Mammary epithelial cell (primary cell): ENCODE measurements at places on chromosomes 5 and 9. TPM values are rescaled to one million over a fixed set of nuclear protein-coding genes. Genes with fewer than 3 reads are reported as not detected.

PCDHB3 gene
- total RNA-seq, result 1.0 TPM

ENTPD8 gene
- not detected in 2 replicates for total RNA-seq

ARHGEF39 gene
- total RNA-seq, result 1.4 and 5.7 TPM in 2 replicates

PCDHA1 gene
- total RNA-seq, result 0.21 and 0.26 TPM in 2 replicates

TMEM174 gene
- total RNA-seq, result not detected

GNA14 gene
- not detected in 2 replicates for total RNA-seq

SOX30 gene
- total RNA-seq, result not detected

SPATA31D4 gene
- total RNA-seq, result not detected

DOCK8 gene
- total RNA-seq, result 5.0 TPM

- no peak for DNase-seq
Observed at GRCh38 chr9:98173181-98173580, 19.3 kb downstream of the CORO2A start.

DNA sequence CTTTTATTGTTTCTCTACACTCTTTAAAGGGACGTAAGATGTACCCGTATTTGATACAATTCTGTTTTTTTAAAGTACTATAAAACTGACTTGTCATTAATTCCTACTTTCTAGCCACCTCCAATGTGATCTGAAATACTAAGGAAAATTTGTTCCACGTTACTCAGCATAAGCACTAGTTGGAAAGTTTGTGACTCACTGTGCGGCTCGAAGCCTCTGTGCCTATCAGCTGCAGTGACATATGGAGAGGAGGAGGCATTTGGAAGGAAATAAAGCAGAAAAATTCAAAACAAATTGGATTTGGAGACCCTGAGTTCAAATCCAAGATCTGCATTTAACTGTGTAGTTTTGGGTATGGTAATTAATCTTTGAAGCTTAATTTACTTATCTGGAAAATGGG, 339.3 kb downstream of the BRINP1 start:
- DNase-seq, result no peak

DNA sequence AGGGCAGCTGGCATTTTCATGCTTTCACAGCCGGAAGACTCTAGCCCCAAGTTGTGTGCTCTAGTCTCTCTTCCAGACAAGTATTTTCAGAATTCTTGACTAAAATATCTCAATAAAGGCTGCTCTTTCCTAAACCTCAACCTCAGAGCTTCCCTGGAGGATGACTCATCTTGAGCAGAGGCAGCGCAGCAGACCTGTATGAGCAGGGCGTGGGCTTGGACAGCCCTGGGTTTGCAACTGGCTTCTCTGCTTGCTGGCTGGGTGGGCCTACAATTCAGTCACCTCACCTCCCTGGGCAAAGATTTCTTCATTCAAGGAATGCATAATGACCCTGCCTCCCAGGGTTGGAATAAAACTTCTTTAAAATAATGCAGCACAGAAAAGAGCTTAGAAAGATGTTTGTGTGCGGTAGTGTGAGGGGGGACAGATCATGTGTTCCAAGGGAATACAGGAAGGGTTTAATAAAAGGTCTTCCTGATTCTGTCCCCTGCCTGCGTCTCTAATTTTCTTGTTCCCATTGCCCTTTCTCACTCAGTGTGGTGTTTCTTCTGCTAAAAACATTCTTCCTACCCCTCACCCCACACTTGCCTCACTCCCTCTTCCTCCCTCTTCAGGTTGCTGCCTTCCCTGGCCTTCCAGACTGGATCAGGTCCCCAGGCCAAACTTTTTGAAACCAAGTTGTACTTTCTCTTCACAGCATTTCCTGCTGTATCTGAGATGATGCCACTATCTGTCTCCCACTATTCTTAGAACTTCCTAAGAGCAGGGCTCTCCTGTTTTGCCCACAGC, 39.4 kb upstream of the MAP1B start:
- DNase-seq, result peak; percentile 84

DNA sequence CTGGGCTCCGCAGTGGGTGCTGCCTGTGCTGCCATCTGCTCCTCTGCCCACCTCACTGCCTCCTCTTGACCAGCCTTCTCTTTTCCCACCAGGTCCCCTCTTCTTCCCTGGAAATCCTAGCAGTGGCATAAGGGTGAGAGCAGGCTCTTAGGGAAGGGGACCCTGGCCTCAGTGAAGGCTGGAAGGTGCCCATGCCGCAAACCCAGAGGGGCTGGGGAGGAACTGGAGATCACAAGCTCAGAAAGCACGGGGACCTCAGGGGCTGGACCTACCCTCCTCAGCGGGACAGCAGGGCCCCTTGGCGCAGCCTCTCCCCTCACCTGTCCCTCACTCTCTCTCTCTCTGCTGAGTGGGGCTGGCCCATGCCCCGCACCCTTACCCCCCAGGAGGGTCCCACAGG, 144.4 kb upstream of the IRX2 start:
- no peak for DNase-seq

GRCh38 chr5:73631500-73631899, 5.5 kb downstream of the ARHGEF28 start:
- no peak for DNase-seq

DNA sequence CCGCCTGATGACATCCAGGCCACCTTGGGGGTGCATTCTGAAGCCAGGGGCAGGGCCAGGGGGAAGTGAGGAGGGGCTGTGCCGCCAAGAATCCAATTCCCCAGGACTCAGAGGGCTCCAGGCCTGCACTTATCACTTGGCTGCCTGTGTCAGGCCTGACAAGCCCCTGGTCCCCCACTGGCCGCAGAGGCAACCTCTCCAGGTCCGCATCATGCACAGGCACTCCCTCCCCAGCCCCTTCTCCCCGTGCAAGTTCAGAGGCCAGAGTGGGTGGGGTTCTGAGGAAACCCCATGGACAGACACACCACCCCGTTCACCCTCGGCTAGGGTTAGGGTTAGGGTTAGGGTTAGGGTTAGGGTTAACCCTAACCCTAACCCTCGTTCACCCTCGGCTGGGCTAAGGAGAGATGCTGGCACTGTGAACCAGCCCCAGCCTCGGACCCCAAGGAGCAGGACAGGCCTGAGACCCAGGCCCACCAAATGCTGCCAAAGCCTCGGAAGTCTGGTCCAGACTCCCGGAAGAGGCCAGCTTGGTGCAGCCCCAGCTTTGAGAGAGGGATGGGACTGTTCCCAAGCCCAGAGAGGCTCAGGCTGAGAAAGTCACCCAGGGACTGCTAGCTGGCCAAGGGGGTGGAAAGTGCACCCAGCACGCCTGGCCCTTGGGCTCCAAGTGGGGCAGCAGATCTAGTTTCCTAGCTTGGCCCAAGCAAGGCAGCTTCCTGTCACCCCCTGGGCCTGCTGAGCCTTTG, 4.9 kb downstream of the LCN2 start:
- DNase-seq, result no peak

GRCh38 chr5:61177716-61178115, 15.4 kb upstream of the SMIM15 start:
- DNase-seq, result no peak

GRCh38 chr9:91603932-91604331, 180.3 kb upstream of the NFIL3 start:
- no peak for DNase-seq

DNA sequence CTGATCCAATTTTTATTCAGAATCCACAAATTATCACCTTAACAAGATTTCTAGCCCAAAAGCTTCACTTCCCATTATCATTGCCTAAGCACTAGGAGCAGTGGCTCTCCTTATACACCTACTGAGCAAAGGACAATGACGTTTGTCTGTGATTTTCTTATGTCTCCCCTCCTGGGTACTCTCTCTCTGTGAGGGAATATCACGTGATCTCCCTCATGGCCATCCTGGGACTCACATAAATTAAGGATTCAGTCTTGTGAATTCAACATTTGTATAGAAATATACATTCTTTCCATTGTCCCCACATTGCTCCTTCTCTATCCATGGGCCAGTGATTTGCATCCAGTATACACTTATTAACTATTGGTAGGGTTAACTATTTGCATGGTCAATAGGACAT, 476.5 kb downstream of the PLK2 start:
- DNase-seq, result no peak

GRCh38 chr5:123068368-123068938, 20.6 kb upstream of the PRDM6 start:
- DNase-seq, result no peak

- DNase-seq, result no peak
Observed at GRCh38 chr9:114196979-114197622, 41.8 kb downstream of the COL27A1 start.

DNA sequence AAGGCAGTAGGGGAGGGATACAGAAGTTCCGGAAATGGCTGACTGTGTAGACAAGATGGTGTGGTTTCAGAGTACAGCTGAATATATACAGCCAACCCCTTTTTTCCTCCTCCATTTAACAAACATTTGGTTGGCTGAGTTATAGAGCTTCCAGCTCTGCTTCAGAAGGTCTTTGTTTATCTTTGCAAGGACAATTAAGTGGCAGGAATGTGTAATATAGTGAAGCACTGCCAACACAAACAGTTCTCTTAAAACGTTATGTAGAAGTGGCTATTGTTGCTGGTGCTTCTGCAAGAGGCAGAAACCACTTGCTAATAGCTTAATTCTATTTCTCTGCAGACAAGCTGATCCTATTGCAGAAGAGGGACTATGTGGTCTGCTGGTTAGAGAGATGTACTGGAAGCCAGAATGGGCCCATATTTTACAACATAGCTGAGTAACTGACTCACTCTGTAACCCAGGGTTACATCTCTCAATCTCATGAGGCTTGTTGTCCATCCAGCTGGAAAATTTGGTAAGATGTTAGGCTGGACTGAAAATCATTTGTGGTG, 62.7 kb upstream of the OSMR start:
- DNase-seq, result peak; percentile 42

- DNase-seq, result no peak
Observed at GRCh38 chr9:8640761-8641160, 841.2 kb upstream of the DMAC1 start.

GRCh38 chr5:150945486-150945885, 40.7 kb upstream of the ZNF300 start:
- peak; percentile 6 for DNase-seq

DNA sequence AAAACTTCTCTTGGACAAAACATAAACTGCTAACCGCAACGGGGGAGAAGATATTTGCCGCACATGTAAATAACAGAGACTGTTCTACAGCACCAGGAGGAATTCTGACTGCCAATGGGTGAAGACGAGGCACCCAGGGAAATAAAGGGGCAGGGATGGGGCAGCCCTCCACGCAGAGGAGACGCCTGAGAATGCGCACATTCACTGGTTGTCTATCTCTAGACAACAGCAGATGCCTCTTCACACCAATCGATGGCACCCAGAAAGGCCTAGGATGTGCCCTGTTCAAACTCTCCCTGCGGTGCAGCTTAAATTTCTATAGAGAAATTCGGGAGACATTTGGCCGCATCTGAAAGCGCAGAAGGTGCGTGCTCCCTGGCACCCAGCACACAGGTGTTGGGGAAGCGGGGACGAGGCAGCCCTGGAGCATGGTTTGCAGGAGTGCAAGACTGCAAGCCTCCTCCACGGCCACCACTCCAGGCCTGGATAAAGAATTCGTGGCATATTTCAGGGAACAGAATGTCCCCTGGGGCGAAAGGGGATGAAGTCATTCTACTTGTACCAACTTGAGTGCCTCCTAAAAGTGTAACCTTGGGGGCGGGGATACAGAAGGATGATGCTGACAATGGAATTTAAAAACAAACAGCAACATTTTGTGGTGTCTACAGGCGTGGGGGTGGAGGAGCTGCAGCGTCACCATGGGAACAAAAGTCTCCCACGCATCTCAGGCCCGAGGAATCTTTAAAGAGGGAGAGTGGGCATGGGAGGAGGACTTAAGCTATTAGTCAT, 6.3 kb upstream of the IRX2 start:
- peak; percentile 99 for DNase-seq

GRCh38 chr5:101159006-101159405, 255.9 kb upstream of the ST8SIA4 start:
- no peak for DNase-seq

GRCh38 chr5:25286319-25286718, 641.5 kb upstream of the CDH10 start:
- no peak for DNase-seq

- DNase-seq, result no peak
Observed at GRCh38 chr9:84709056-84709455, 39.5 kb downstream of the NTRK2 start.

DNA sequence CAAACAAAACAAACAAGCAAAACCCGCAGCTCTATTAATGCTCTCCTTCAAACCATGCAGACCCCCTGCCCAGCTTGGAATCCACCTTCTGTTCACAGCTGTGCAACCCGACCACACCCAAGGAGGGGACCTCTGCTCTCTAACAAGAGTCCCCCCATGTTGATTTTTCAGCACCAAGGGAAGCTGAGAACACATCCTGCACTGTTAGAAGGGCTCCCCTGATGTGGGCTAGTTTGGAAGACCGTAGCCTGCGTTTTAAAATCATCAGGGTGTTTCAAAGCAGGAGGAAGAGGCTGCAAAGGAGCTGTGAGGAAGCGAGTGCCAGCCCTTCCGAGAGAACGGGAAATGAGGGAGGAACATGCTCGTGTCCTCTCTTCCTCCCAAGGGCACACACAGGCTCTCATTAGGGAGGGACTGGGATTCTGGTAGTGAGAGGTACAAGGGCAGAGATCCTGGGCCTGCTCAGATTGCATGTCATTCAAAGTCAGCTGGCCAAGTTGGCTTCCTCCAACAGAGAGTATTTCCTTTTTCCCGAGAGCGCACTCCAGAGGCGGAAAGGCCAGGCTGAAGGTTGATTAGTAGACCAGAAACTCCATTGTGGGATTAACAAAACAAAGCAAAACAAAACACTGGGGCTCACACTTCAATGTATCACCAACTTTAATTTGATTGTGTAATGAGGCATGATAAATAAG, 185.9 kb downstream of the SEMA6A start:
- no peak for DNase-seq

DNA sequence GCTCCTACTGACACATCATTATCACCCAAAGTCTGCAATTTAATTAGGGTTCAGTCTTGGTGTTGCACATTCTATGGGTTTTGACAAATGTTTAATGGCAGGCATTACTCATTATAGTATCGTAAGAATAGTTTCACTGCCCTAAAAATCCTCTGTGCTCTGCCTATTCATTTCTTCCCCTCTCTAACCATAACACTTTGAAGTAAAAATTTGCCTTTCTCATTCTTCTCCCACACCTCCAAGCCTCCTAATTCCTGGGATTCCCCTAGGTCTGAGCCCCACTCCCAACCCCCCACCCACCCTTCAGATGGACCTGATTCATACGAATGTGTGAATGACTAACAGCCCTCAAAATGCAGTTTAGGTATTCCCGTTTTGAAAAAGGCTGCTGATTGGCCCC, 18.4 kb downstream of the ENC1 start:
- peak; percentile 70 for DNase-seq

- no peak for DNase-seq
Observed at GRCh38 chr5:56279979-56280378, 46.8 kb upstream of the ANKRD55 start.
